ENCODE measurements at places on chromosomes 13 and 19.

GRCh38 chr13:99636306-99636705 is 135.0 kb downstream of the TM9SF2 start:
- DNase-seq = no peak

DNA sequence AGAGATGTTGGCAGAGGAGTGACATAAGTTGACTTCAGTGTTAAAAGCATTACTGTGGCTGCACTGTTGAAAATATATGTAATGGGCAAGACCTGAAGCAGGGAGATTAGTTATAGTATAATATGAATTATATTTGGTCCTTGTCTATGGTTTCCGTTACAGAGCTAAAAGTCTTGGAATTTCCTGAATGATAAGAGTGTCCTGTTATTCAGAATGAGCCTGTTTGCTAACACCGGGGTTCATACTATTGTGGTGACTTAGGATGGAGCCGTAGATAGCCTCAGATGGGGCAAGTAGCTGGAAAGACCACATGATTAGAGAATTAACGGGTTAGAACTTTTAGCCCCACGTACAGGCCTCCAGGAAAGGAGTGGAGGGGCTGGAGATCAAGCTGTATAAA is 5.7 kb downstream of the USPL1 start:
- no peak for DNase-seq

- DNase-seq = no peak
Observed at GRCh38 chr13:105135852-105136615, 1399.4 kb downstream of the EFNB2 start.

DNA sequence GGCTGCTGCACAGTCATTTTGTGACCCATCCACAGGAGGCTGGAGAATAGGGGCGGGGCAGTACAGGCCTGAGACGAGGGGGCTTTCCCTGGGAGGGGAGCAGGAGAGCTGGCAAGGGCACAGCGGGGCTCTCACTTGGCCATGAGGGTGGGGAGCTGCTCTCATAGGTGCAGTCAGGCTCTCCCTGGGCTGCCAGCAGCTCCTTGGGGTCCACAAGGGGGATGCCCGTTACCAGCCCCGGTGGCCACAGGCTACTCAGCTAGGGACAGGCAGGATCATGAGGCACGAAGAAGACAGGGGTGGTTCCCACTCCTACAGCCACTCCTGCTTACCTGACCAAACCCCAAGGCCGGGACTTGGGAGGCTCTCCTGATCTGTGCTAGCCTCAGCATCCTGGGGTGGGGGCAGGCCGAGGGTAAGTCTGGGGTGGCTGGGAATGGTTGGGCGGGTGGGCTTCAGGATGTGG is 16.5 kb downstream of the ARHGAP33 start:
- DNase-seq = no peak

GRCh38 chr13:44516771-44517170 is 59.4 kb downstream of the TSC22D1 start:
- DNase-seq = no peak

DNA sequence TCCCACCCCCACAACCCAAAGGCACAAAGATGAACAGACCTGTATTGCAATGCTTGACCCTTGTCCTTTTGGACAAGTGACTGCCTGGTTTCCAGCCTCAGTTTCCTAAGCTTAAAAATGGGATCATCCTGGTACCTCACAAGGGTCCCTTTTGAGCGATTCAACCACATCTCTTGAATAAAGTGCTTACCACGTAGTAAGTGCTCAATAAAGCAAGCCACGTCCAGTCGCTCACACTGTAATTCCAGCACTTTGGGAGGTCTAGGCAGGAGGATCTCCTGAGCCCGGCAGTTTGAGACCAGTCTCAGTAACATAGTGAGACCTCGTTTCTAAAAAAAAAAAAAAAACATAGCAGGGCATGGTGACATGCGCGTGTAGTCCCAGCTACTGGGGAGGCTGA is 1.2 kb downstream of the DLL3 start:
- no peak for DNase-seq

GRCh38 chr19:58274771-58275201 is 4.0 kb upstream of the ZNF8 start:
- DNase-seq = no peak

Data from hepatocyte (in vitro differentiated cells).